Left renal cortex interstitium (tissue), 4 donors: ENCODE measurements at places on chromosomes 11 and 22. TPM values are rescaled to one million over a fixed set of nuclear protein-coding genes. Genes with fewer than 3 reads are reported as not detected.

- DNase-seq = no peak
Observed at GRCh38 chr11:116707746-116708145, 65.0 kb downstream of the BUD13 start.

- DNase-seq = no peak
Observed at GRCh38 chr22:30457981-30458380, 13.8 kb downstream of the SEC14L3 start.

- DNase-seq = no peak
Observed at GRCh38 chr11:75499423-75500190, 26.1 kb downstream of the GDPD5 start.

GRCh38 chr11:12287374-12288211 is 89.8 kb upstream of the PARVA start:
- DNase-seq = no peak

DNA sequence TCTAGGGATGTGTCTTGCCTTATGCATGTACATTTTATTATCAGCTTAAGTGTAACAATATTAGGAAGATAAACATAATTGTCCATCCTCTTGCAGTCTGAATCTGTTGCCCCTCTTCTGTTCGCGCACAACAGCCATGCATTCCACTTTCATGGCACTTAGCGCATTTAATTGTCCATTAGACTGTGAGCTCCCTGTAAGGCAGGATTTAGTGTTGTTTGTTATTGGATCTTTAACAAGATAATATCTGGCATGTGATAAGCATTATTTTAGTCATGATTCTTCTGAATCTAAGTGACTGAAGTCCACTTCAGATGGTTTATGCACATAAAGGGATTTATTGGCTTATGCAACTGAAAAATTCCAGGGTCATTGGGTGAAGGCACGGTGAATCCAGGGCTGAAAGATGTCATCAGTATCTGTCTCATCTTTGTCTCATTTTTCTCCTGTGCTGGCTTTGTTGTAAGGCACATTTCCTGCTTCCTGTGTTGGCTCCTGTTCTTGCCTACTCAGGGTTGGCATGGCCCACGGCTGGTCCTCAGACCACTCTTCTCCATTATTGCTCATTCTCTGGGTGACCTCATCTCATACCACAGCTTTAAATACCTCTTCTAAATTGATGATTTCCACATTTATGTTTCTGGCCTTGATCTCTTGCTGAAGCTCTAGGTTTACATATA is 37.6 kb downstream of the ATXN10 start:
- no peak for DNase-seq

The COMMD9 gene
- polyA plus RNA-seq = 95.1 TPM

The BBOX1 gene
- polyA plus RNA-seq = 56.1 TPM

The PITPNM1 gene
- polyA plus RNA-seq = 38.5 TPM
